SK-N-SH (cell line): ENCODE measurements at places on chromosomes 1 and 21.

DNA sequence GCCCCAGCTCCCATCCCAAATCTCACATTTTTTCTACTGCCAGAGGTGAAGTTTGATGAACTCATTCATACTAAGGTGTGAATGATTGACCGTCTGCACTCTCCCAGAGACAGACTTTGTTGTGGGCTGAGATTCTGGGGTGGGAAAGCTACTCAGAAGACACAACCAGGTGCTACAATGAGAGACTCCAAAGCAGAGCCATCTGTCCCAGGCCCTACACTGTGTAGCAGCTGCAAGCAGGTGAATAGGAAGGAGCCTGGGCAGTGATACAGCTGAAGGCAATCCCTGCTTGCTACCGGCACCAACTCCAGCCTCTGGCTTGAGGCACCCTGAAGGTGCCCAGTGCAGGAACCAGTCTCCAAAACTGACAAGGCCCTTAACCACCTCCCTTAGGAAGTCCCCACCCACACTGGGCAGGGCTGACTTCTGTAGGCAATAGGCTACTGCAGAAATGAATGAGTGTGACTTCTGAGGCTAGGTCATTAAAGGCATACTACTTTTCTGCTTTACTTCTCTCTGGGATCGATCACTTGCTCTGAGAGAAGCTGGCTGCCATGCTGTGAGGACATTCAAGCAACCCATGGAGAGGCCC, 79.7 kb upstream of the RUNX3 start:
- peaks cover 13% of the 10 kb centered on the region for H3K27me3 ChIP-seq
- no peak for DNase-seq
- H3K4me1 ChIP-seq, result peaks cover 13% of the 10 kb centered on the region; the same call in 1 of the 2 replicates

DNA sequence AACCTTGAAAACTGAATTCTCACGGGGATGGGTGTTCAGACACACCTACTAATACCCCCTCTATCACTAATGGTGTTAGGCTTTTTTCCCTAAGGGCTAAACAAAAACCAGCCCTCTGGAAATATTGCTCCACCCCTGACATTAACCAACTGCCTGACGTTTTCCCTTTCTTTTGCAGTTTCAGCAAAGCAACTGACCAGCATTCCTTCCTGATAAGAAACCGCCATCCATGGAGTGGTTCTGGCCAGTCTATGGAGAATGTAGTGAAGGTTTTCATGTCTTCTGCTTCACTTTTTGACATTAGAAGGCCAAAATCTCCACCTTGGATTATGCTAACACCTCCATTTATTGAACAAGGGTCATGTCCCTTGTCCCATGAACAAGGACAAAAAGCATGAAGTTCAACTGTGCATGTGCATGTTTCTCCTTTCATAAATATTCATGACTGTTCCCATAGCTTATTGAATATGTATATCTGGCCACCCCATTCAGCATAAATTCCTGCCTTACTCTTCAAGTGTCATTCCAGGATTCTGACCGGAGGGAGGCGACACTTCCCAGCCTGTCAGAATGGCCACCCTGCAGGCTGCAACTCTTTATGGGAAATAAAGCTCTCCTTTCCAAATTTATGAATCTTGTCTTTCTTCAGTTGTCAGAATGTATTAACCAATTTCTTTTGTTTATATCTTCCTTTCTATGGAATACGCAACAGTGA, 314.3 kb downstream of the HHIPL2 start:
- no peak for DNase-seq
- no peaks in the 10 kb centered on the region for H3K27me3 ChIP-seq
- H3K27ac ChIP-seq, result no peak overlapping the region
- H3K36me3 ChIP-seq, result no peaks in the 10 kb centered on the region

- H3K27ac ChIP-seq, result peak overlapping the region; percentile 16; the same call in 1 of the 2 replicates
- peaks cover 41% of the 10 kb centered on the region for H3K4me1 ChIP-seq
- no peaks in the 10 kb centered on the region for H3K27me3 ChIP-seq
- no peak for DNase-seq
Measured at GRCh38 chr1:208137193-208137592, 107.0 kb downstream of the PLXNA2 start.

DNA sequence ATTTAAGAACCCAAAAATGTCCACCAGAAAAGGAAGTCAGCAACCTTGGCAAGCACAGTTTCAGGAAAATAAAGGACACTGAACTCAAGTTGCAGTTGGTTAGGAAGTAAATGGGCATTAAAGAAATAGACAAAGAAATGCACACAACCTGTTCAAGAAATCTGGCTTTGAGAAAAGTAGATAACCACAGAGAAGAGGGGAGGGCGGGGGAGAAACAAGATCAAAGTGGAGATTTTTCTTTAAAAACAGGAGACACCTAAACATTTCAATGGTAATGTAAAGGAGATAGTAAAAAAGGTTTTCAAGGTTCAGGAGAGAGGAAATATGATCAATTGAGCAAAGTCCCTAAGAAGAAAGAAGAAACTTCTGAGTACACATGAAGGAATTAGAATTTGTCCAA, 29.1 kb downstream of the SYDE2 start:
- no peak overlapping the region for H3K4me3 ChIP-seq
- H3K4me1 ChIP-seq, result no peaks in the 10 kb centered on the region
- 0 out of 2 replicates have a peak, but pooled peaks cover 10% of the 10 kb centered on the region for H3K27me3 ChIP-seq
- H3K27ac ChIP-seq, result no peak overlapping the region

DNA sequence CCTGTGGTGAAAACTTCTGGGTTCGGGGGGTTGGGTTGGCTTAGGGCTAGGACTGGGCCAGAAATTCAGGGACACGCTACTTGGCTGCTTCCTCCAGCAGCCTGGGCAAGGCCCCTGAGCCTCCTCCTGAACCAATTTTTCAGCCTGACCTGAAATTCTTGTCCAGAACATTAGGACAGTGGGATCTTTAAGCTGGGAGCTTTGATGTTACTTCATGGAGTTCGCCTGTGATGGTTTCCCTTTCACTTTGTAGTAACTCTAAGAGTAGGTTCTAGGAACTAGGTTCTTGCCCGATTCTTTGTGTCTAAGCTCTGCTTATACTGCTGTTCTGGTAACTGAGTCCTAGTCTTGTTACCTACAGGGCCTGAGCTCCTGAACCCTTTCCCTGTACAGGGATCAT, 75.3 kb downstream of the S1PR1 start:
- H3K4me1 ChIP-seq, result no peaks in the 10 kb centered on the region
- H3K27ac ChIP-seq, result no peak overlapping the region
- no peaks in the 10 kb centered on the region; the same call in 1 of the 2 replicates for H3K27me3 ChIP-seq
- H3K4me3 ChIP-seq, result no peak overlapping the region
- no peak for DNase-seq
- H3K36me3 ChIP-seq, result no peaks in the 10 kb centered on the region

- H3K4me3 ChIP-seq, result no peak overlapping the region
- DNase-seq, result no peak
- H3K4me1 ChIP-seq, result peaks cover 34% of the 10 kb centered on the region
- H3K36me3 ChIP-seq, result no peaks in the 10 kb centered on the region
- no peak overlapping the region for H3K27ac ChIP-seq
Measured at GRCh38 chr1:205375835-205376545, 19.3 kb upstream of the KLHDC8A start.

- DNase-seq, result no peak
- peaks cover 15% of the 10 kb centered on the region; the same call in 1 of the 2 replicates for H3K27me3 ChIP-seq
- H3K4me1 ChIP-seq, result no peaks in the 10 kb centered on the region
- no peak overlapping the region for H3K27ac ChIP-seq
- no peak overlapping the region for H3K4me3 ChIP-seq
Measured at GRCh38 chr1:114215436-114215835, 61.8 kb upstream of the SYT6 start.

GRCh38 chr1:27599605-27600497, 4.1 kb downstream of the AHDC1 start:
- no peak overlapping the region for H3K4me3 ChIP-seq
- H3K27me3 ChIP-seq, result no peaks in the 10 kb centered on the region
- DNase-seq, result peak; percentile 78
- H3K36me3 ChIP-seq, result no peaks in the 10 kb centered on the region
